GM23248 (cell line): ENCODE measurements at places on chromosomes 7 and 10.

- no peak for DNase-seq
These were observed 286.9 kb upstream of the MGMT start for GRCh38 chr10:129179972-129180678.

DNA sequence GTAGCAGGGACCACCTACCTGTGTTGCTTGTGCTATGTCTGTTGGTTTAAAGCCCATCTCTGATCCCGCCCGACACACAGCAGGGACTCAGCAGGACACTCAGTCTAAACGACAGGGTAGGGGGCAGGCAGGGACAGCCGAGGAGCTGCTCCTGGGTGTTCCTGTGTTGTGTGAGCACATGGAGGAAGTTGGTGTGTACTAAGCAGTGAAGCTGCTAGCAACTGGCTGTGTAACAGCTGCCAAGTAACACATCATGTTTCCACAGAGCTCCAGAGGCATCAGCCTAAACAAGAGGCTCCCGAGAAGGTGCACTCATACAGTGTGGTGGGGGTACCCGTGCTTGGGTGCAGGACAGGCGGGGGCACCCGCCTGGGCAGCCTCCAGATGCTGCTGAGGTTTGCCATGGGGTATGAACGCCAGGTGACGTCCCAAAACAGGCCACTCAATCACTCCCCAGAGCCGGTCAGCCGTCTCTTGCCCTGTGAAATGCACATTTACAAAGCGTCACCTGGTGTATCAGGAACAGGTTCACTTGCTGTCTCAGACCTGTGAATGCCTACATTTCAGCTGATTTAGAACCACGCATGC is 59.6 kb downstream of the PTPRN2 start:
- DNase-seq = no peak

- no peak for DNase-seq
These were observed 61.1 kb downstream of the SORBS1 start for GRCh38 chr10:95500097-95500496.

- DNase-seq = peak; percentile 69
These were observed at the start of gene DGKB for GRCh38 chr7:14902589-14903067. TSS of gene DGKB (minus strand) at chr7:14902751.

GRCh38 chr7:90968871-90969270 is 295.4 kb upstream of the FZD1 start:
- no peak for DNase-seq

DNA sequence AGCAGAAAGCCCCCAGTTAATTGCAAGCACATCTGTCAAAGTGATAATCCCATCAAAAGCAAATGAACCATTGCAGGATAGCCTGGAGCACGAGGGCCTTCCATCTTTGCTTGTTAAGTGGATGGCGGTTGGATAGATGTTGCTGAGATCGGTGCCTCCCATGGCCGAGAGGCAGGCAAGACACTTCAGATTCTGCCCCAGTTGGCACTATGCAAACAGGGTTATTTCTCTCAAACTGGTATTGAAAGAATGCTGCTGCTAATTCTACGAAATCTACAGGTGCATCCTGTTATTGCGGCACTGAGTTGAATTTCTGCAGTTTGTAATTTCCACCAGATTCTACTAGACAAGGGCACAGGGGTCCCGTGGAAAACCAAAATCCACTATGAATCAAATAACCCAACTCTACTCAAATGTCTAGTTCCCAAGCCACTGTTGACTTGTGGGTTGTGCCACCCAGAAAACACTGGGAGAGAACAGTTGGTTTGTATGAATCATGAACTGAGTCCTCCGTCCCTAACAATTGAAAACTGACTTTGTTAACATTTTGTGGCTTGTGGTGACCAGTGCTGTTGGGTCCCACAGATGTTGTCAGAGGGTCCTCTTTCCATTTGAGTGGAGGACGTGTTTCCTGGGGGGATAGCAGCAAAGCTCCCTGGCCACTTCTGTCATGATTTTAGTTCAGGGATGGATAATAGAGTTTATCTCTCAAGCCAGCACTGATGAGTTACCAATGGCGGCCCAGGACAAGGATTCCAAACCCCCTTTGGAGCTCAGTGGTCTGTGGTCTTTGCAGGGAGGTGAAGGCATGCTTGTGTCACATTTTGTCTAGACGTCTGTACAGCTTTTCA is 7.1 kb upstream of the IL2RA start:
- DNase-seq = no peak

- no peak for DNase-seq
These were observed 263.5 kb downstream of the SEMA3D start for GRCh38 chr7:84923348-84923747.

GRCh38 chr7:111174510-111174909 is 83.6 kb downstream of the LRRN3 start:
- DNase-seq = no peak

GRCh38 chr7:37047260-37047659 is 323.0 kb upstream of the AOAH start:
- DNase-seq = no peak

- DNase-seq = peak; percentile 26
These were observed 10.3 kb downstream of the TACC2 start for GRCh38 chr10:121999301-121999700.

- peak; percentile 35 for DNase-seq
These were observed 1.9 kb upstream of the SGMS1 start for GRCh38 chr10:50625649-50626132.

GRCh38 chr7:38318241-38318640 is 44.8 kb upstream of the TARP start:
- DNase-seq = no peak

DNA sequence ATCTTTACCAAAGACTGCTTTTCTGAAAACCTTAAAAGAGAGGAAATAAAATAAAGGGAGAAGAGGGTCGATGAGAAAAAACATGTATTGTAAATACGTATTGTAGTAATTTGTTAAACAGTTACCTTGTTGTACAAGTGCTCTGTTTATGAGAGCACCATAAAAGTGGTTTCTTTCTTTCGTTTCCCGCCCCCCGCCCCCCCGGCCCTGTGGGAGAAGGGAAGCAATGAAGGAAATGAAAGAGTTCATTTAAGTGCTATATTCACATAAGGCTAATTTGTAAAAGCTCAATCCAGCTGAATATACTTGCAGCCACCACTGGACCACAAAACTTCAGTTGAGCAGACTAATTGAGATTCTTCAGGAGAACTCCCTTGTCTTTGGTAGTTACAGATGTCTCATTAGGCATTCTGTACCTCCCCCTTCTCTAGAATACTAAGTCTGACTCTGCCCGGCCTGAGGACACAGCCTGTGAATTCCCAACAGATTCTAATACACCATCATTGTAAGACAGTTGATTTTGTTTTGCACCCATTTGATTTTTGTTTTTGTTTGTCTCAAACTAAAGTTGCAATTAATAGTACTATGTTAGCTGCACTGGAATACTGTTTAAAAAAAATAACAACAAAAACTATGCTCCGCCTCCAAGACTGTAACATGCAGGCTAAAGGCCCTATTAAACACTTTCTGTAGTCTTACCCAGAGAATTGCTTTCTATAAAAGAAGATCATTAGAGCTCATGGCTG is 124.9 kb downstream of the ARHGAP12 start:
- DNase-seq = peak; percentile 59

- no peak for DNase-seq
These were observed 24.2 kb upstream of the PCBD1 start for GRCh38 chr10:70912556-70912955.

DNA sequence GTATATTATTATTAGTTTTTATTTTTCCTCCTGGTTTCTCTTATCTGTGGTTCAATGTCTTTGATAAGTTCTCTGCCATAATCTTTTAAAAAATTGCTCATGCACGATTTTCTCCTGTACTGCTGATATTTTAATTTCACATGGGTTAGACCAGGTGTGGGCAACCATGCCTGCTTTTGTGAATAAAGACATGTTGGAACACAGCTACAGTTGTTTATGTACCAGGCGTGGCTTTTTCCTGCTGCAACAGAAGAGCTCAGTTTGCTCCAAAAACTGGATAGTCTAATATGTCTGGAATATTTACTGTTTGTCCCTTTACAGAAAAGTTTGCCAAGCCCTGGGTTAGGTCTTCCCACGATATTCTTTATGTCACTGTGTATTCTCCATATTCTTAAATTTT is 105.2 kb downstream of the VWC2 start:
- no peak for DNase-seq

GRCh38 chr7:112452102-112452888 is 2.0 kb downstream of the IFRD1 start:
- DNase-seq = peak; percentile 89

DNA sequence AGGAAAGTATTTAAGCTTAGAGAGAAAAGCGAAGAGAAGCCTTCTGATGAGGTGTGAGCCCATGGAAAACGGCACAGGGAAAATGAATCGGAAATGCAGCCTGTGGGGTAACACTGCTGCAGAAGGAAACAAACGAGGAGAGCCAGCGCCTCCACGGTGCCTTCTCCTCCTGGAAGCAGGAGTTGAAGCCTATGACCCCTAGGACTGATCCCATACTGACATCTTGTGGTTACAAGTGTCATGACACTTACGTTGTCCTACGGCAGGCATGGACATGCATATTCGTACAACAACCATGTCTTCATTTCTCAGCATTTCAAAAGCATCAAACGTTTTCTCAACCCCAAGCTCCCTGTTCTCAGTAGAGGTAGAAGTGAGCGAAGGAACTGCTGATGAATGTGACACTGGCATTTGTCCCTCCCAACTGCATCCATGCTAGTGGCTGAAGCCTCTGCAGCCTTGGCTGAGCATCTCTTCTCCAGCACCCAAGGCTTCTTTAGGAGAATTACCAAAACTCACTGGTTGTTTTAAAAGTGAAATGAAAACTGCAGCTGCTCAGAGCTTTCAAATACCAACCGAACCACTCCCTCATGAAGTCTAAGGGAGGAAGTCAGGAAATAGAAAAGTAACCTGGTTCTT is 160.2 kb downstream of the JAZF1 start:
- DNase-seq = peak; percentile 85

GRCh38 chr10:103852189-103852711 is 3.1 kb downstream of the SH3PXD2A start:
- DNase-seq = peak; percentile 92

- peak; percentile 58 for DNase-seq
These were observed 4.2 kb downstream of the NRBF2 start for GRCh38 chr10:63137306-63137705.

DNA sequence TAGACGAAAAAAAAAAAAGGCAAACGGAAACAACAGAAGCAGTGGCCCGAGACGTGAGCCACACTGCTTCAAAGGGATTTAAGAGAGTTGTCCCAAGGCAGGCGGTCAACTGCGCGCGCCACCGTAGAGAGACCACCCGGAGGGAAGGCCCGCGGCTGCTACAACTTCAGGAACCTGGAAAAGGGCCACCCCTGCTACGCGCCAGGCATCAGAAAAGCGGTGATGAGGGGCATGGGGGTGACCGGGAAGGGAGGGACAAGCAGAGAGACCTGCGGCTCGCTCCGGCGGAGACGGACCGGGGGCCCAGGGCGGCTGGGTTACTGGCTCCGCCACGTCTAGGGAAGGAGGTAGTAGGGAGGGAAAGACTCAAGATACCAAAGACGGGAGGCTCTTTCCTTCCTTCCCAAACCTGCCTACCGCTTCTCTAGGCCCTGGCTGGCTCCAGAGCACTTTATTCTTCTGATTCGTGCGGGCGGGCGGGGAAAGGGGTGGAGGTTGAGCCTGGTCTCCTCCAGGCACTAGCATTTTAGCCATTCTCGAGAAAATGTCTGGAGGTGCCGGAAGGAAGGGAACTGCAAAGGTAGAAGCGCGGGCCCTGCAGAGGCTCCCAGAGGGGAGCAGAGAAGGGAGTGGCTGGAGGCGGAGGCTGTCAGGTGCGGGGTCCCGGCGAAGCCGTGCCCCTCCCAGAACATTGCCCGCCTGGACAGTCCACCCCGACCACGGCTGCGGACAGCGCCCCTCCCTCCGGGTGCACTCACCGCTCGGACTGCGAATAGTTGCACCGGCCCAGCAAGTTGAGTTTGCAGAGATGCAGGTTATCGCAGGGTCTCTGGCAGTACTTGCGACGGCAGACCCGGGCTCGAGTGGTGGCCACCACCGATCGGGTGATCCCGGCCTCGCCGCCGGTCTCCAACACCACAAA is 993 bp downstream of the ZC3HAV1 start:
- DNase-seq = peak; percentile 55

- peak; percentile 59 for DNase-seq
These were observed 94.0 kb upstream of the LANCL2 start for GRCh38 chr7:55271069-55271626.

GRCh38 chr7:120733143-120733542 is 124.8 kb downstream of the TSPAN12 start:
- peak; percentile 75 for DNase-seq

DNA sequence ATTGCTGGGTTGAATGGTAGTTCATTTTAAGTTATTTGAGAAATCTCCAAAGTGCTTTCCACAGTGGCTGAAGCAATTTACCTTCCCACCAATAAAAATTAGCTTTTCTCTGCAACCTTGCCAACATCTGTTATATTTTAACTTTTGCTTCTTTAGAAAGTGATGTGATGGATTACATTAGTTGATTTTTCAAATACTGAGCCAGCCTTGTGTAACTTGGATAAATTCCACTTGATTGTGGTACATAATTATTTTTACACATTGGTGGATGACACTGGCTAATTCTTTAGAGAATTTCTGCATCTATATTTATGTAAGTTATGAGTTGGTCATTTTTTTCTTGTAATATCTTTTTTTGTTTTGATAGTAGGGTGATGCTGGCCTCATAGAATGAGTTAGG is 634.1 kb downstream of the GALNT17 start:
- DNase-seq = no peak

- DNase-seq = no peak
These were observed 92.1 kb upstream of the FGFR2 start for GRCh38 chr10:121690152-121690848.

DNA sequence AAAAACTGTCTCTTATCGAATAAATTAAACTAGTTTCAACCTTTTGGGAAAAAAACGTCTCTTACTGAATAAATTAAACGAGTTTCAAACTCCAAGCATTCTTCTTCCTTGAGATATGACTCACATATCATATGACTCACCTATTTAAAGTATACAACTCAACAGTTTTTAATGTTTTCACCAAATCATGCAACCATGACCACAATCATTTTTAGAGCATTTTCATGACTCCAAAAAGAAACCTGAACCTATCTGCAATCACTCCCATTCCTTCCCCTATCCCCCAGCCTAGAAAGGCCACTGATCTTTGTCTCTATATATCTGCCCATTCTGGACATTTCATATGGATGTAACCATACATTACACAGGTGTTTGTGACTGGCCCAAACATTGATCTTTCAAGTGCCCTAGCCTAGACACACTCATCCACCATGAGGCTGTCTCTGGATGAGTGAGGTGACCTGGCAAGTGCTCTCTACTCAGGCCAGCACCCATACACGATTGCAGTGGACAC is 115.3 kb downstream of the PIP4K2A start:
- peak; percentile 82 for DNase-seq

DNA sequence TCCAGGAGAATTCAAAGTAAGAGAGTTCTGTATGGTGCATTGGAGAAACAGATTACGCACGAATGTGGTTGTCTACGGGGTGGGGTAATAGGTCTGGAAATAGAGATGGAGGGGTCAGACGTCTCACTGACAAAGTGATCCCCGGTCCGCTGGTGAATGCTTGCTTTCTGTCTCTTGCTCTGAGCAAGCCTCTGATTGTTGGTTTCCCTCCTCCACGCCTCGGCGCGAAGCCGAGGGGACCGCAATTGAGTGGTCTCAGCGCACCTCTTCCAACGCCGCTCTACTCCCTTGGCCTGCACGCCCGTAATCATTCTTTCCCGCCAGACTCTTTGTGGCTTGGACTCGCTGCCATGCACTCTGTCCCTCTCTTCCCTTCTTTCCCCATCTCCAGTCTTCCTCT is 46.5 kb upstream of the PFKP start:
- DNase-seq = no peak
